Hematopoietic multipotent progenitor cell treated with erythropoietin and hydrocortisone succinate and interleukin-3 and kit ligand, for 4 days (in vitro differentiated cells): ENCODE measurements at places on chromosomes 4 and X.

DNA sequence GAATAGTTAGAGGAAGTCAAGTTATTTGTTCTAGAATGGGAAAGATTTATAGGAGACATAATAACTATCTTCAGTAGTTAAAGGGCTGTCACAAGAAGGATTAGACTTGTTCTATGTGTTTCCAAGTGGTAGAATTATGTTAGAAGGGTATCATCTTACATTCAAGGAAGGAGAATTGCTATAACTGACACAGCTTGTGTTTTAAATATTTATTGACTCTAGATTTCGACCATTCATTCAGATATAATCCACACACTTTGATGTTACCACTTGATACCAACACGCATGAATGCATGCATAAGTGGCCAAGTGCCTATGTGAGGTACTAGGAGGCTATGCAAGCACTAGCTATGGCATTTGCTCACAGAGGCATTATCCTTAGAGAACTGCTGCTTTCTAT is 122.7 kb downstream of the CCNB3 start:
- no peak for DNase-seq

DNA sequence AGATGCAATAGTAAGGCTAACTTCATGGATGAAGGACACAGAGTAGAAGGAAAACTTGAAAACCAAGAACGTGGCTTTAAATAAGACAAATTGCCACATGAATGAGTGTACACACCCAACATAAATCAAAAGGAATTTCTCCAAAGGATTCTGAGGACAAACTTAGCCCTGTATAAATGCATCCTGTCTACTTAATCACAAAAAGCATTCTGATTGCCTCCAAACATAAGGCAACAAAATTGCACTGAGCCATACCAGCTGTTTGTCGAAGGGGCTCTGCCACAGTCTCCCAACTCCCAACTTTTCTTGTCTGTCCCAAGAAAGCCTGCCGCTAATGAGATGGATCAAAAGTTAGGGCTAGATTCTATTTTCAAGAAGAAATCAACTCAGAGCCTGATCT is 194.3 kb downstream of the SOWAHB start:
- no peak for DNase-seq

GRCh38 chr4:26727844-26728243 is 132.8 kb upstream of the STIM2 start:
- DNase-seq = no peak

- DNase-seq = peak; percentile 0
Observed at GRCh38 chrX:95071052-95071451, 1397.0 kb downstream of the FAM133A start.

DNA sequence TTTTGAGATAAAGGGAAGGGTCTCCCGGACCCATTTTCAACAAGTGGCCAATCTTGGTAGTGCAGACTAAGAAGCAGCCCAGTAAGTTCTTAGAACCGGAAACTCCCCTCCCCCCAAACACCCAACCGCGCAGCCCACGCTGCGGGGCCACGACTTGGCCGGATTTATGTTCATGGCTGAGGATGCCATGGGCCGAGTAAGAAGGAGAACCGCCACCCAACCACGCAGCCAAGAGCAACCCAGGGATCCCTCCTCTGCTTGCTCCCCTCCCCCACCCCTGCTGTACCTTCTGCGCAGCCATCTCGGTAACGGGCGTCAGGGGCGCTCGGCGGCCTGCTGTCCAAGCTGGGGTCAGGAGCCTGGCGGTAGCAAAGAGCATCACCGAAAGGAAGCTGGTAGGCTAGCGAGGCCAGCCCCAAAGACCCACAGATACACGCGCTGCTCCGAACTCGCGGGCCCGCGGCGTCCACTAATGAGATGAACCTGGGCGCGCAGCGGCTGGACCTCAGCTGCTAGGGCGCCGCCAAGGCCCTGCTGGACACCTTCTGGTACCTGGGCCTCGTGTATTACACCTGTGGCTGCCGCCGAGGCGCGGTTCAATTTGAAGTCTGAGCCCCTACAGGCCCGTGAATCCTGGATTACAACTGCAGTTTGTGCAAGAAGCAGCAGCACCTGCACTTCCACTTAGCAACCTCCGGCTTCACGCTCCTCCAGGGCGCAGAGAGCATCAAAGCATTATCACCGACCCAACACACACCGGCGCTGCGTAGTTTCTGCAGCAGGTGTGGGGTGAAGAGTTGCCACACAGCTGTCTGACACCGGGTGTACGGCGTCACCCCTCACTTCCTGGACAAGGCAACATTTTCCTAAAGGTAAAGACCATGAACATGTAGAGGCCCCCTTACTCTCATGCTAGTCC is 63.4 kb downstream of the NUDT10 start:
- DNase-seq = peak; percentile 51

- DNase-seq = peak; percentile 20
Observed at GRCh38 chr4:77805840-77806239, 13.3 kb downstream of the CNOT6L start.

DNA sequence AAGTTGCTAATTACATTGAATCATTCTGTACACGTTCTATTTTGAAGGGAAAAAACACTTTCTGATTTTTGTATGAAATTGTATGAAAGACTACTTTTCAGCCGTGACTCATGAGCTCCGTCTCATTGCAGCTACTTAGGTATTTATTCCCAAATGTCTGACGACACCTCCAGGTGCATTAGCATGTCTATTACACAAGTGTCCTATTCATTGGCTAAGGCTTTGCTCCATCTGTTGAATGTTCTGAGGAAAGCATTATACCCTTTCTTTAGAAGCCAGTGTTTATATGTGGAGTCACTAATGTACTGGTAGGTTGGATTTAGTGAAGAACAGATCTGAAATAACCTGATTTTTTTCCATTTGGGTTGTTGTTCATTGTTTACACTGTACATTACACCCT is 51.8 kb downstream of the MAP7D3 start:
- DNase-seq = no peak

DNA sequence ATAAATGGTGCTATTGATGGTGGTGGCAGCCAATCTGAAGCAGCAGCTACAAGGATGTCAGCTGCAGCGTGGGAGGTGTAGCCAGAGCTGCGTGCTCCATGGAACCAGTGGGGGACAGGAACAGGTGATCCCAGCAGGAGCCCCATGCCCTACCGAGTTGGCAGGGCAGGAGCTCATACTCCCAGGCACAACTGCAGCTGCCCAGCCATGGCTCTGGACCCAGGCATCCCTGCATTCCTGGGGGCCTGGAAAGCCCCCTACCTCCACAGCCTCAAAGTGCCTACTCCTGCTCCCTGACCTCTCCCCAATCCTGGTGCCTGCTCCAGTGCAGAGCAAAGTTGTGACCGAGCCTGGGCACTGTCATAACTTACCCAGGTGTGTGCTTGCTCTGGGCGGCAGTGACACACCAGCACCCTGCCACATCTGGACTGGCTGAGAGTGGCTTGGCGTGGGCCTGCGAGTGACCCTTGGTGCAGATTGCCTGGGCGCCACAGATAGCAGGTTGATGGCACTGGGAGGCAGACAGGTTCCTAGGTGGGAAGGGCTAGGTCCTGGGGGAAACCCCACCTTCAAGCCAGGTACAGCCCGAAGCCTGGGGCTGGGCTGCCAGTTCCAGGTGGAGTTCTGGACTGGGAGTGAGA is 101.1 kb downstream of the DCAF12L2 start:
- DNase-seq = no peak

DNA sequence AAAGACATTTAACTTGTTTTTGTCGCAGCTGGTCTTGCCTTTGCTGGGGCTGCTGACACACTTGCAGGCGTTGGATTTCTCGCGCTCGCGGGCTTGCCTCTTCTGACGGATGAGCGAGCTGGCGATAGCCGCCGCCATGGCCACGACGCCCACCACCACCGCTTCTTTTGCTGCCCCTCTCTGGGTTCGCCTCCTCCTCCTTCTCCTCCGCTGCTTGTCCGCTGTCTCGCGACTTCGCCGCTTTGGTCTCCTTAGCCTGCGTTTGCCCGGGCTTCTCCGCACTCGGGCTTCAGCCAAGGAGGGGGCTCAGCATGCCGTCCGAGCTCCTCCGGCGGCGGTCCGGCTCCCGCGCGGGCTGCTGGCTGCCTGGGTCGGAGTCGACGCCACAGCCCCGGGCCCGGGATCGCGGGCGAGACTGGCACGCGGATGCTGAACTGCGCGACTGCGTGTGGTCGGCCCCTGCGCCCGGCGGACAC is 613 bp downstream of the FGF13 start:
- peak; percentile 8 for DNase-seq
